ENCODE measurements at places on chromosomes 3 and 15.

GRCh38 chr15:29939404-29939803 is 117.1 kb upstream of the TJP1 start:
- DNase-seq: no peak

- no peak for DNase-seq
Measured at GRCh38 chr3:70832834-70833205, 520.4 kb upstream of the MDFIC2 start.

DNA sequence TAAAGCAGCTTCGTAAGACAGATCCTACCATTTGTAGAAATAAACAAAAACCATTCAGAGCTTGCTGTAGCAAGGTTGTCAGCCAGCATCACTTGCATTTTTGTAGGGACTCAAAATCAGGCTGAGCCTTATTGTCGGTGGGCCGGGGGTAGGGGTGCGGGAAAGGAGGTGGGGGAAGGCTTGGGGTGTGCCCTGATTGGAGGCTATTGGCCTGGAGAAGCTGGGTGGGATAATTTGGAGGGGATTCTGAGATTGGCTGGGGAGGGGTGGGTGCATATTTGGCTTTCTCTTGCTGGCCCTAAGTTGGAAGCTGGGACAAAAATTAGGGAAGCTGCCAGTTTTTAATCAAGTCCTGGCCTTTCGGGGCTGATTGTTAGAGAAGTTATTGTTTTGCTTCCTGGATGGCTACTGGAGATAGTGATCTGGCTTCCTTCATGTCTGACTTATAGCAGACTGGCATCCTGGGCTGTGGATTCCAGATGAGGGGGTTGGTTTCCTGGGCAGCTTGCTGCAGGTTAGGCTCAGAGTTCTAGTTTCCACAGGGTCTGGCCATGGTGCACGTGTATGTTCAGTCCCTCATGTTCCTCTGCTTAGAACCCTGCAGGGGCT is 22.8 kb downstream of the STOML1 start:
- DNase-seq: no peak

- DNase-seq: no peak
Measured at GRCh38 chr3:183377307-183377959, 51.0 kb downstream of the MCF2L2 start.

DNA sequence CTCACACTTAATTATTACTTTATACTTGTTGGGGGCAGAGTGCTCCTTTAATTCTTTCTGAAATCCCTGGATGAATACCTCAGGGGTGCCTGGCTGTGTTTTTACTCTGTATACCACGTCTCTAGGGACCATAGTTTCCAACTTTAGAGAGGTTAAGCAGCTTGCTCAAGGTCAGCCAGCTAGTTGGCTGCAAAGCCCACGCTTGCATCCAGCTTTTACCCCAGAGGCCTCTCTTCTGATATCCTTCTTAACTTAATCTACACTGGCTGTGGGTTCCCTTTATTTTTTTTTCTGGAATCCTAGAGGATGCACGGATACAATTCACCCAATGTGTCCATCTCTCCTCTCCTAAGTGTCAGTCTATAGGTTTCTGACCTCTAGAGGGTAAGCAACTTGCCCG is 1.4 kb downstream of the PDZRN3 start:
- no peak for DNase-seq

- DNase-seq: no peak
Measured at GRCh38 chr3:14900881-14901873, 46.2 kb upstream of the NR2C2 start.

DNA sequence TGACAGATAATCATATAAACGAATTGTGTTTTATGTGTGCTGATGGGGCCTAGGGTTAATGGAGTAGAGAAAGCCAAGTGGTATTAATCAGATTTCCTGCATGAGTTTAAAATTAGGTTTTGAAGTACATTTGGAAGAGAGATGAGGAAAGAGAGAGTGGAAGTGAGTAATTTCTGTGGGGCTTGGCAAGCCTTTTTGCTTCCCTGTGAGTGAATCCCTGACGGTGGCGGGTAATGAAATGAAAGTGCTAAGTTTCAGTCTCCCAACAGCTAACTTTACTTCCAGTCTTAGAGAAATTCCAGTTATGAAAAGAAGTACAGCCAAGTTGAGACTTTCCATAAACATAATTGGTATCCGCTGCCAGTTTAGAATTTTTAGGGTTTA is 139.4 kb downstream of the BBX start:
- DNase-seq: peak; percentile 12

GRCh38 chr3:17298038-17298437 is 413.3 kb downstream of the PLCL2 start:
- DNase-seq: no peak

DNA sequence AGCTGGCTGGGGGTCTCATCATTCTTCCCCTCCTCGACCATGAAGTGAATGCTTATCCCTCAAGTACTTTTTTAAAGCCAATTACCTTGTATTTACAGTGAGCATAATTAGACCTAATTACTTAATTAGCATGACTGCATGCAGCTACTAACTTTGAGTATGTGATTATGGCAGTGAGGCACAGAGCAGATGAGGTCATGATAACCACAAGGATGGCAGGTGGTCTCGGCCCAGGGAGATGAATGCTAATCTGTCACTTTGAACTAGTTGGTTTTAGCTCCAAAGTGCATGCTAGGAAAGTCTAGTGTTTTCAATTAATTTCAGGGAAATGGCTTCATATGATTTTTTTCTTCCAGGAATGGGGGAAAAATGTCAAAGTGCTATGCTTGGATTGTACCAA is 233.8 kb downstream of the NTRK3 start:
- no peak for DNase-seq

DNA sequence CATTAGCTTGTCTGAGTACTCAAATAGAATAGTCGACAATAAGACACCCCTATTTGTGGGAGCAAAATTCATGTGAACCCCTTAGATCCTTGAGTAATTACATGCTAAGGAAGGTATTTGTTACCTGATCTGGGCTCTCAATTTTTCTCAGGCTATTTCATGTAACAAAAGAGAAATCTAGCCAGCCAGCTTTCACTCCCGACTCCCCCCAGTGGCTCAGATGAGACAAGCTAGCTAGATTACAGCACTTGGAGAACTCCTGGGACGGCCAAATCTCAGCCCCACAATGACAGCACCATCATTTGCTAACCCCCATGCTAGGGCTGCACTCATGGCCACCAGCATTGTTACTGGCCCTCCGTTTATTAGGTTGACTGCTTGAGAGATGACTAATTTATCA is 41.3 kb downstream of the GLDN start:
- DNase-seq: peak; percentile 43

DNA sequence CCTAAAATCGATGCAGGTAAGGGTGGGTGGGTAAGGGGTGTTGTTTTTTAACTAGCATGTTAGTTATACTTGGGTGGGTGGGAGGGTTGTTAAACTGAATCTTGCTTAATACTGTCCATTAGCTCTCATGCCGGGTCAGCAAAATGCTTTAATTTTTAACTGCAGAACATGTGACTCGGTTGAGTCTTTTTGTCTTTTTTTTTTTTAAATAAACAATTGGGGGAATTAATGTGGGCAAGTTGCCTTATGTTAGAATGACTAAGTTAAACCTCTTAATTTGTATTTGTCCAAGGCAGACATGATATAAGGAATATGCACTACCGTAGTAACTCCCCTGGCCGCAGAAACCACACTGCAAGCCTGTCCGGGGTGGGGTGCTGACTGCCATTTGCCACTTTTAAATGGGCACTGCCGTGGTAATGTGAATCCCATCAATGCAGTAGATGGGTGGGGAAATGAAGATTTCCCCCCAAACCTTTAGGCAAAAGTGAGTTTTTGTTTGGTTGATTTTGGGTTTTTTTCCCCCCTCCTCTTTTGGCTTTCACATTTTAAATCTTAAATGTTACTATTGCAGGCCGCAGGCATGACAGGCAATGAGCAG is 54.3 kb upstream of the CCR4 start:
- DNase-seq: no peak

GRCh38 chr3:195859061-195859845 is 47.5 kb upstream of the MUC4 start:
- peak; percentile 74 for DNase-seq

DNA sequence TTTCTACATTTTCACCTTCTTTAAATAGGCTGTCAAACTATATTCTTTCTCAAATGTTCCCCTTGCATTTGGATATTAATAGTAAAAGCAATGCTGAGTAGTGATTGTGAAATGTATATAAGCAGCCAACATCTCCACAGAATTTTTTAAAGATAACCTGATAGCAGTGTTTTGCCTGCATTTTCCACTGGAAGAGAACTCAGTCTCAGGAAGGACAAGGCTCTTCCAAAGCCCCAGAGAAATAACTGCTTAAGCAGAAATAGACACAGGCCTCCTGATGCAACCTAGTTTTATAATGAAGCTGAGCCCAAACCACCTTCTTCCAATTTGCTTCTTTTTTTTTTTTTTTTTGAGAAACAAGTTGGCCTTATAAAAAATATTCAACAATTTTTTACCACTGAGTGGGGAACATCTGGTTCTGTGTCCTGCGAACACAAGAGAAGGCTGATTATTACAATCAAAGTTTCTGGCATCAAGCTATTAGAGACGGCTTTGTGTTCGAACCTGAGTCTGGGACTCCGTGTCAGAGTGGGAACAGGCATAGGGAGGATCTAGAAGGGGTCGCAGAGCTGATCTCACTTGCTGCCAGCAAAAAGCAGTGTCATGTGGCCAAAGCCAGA is 332.5 kb upstream of the TBL1XR1 start:
- DNase-seq: no peak

- no peak for DNase-seq
Measured at GRCh38 chr3:158961471-158961870, 159.6 kb downstream of the MFSD1 start.

DNA sequence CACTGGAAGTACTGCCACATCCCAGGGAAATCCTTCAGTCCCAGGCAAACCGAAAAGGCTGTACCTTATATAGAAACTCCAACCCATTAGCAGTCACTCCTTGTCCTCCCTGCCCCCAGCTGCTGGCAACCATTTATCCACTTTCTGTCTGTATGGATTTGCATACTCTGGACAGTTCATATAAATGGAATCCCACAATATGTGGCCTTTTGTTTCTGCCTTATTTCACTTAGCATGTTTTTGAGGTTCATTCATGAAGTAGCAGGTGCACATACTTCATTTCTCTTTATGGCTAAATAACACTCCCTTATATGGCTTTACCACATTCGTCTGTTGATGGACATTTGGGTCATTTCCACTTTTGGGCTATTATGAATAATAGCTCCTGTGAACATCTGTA is 51.6 kb upstream of the CMTM8 start:
- no peak for DNase-seq

DNA sequence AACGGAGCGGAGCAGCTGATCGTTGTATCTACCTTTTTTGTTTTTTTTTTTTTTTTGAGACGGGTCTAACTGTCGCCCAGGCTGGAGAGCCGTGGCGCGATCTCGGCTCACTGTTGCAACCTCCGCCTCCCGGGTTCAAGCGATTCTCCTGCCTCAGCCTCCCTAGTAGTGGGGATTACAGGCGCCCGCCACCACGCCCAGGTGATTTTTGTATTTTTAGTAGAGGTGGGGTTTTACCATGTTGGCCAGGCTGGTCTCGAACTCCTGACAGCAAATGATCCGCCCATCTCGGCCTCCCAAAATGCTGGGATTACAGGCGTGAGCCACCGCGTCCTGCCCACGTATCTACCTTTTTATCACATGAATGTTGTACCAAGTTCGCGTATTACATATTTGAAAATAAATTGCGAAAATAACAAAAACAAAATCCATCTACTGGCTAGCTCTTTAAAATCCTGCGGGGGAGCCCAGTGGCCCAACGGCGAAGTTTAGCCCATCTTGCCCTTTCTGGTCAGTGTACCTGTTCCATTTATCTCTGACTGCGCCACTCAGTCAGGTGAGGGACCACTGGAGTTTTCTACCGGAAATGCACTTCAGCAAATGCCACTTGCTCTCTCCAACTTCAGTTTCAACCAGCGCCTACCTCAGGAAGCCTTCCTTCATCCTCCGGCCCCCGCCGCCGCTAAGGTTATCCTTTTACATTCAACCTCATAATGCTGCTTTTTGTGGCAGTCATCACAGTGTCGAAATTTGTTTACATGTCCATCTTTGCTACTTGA is 1.2 kb upstream of the EIF3J start:
- no peak for DNase-seq

GRCh38 chr3:122316368-122316767 is 8.7 kb upstream of the CSTA start:
- DNase-seq: no peak

- DNase-seq: no peak
Measured at GRCh38 chr15:85007741-85008397, 26.2 kb downstream of the PDE8A start.

DNA sequence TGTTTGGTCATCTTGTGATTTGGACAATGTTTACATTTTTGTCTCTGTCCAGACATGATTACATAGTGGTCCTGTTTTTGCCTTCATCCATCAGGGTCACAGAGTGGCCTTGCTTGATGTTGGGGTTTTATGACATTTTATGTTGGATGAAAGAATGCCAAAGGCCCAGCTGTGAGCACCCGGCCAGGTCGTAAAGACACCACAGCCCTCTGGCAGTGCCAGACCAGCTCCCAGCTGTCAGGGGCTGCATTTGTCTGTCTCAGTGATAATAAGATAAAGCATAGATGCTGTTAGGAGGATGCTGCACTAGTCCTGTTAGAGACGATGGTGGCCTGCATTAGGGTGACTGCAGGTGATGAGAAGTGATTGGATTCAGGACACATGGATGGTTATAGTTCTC is 117.5 kb downstream of the FAM174B start:
- no peak for DNase-seq

DNA sequence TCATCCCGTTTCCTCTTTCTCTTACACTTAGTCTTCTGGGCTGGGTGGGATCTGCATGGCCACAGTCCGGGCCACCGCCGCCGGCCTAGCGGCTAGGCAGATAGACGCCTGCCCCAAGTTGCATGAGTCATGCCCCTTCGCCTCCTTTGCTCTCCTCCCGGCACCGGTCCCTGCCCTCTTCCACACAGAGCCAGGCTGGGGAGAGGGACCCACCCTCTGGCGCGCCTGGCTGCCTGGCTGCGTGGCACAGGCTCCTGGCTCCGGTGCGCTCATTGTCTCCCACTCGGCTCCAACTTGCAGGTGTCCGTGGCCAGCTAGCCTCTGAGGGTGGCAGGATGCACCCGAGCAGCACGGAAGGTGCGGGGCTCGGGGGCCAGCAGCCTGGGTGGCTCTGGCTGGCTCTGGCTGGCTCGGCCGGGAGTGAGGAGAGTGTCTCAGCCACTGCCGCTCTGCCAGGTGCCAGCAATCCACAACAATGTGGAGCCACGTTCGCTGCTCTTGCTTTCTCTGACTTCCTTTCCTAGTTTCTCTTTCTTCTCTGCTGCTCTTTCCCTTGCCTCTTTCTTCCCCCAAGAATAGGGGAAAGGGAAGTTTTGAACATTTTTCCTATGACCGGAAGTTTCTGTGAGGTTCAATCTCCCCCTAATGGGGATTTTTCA is 22.4 kb upstream of the MTHFS start:
- no peak for DNase-seq

GRCh38 chr15:71078506-71079207 is 36.6 kb upstream of the THSD4 start:
- no peak for DNase-seq

- no peak for DNase-seq
Measured at GRCh38 chr15:88727439-88727838, 75.8 kb upstream of the ACAN start.

DNA sequence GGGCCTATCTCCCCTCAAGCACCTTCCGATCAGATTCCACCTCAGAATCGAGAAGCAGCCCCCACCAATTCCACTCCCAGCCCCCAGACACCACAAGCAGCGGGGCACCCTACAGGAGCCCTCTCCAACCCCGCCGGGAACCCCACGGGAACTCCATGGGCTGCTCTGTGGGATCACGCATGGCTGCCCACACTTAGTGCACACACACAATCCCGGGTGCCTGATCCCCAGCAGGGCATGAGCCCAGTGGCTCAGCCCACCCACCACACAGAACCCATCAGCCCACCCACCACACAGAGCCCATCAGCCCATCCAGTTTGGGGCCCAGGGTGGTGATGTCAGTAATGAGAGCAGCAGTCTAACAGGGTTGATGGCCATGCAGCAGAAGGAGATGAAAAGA is 141.6 kb upstream of the LINGO1 start:
- no peak for DNase-seq

Data from midbrain (tissue), 1 donor.